ENCODE measurements at places on chromosomes 1 and 21.
A peak's percentile ranks its signal among the peaks of the same experiment; 100 is the strongest.

DNA sequence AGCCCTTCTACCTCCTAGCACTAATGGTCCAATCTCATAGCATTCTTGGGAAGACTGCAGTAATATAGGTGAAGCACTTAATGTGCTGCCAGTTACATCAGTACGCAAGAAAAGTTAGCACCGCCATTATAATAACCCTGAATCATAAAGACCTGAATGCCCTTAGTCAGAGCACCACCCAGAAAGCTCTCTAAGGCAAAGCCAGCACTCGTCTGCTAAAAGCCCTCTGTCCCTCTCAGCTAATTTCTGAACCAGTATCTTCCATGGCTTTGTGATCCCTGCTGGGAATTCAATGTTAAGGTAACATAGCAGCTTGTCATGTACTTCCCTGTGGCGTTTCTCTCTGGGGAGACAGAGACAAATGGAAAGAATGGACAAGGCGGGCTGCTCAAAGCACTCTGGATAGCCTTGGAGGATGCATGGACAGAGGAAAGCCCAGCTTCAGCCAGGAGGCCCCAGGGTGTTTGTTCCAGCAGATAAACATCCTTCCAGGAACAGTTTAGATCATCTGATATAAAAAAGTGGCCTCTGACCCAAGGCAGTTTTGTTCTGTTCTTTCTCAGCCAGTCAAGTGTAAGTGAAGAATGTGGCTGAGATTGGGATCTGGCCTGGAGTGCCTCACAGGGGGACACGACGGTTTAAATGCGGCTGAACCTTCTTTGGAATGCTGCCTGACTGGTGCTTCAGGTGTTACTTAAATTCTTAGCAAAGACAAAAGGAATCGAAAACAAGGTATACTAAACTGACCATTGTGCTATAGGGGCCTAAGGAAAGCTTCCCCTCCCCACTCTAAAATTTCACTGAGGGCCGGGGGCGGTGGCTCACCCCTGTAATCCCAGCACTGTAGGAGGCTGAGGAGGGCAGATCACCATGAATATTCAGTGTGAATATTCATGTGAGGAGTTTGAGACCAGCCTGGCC is 58.1 kb upstream of the VTCN1 start:
- no peak for DNase-seq

DNA sequence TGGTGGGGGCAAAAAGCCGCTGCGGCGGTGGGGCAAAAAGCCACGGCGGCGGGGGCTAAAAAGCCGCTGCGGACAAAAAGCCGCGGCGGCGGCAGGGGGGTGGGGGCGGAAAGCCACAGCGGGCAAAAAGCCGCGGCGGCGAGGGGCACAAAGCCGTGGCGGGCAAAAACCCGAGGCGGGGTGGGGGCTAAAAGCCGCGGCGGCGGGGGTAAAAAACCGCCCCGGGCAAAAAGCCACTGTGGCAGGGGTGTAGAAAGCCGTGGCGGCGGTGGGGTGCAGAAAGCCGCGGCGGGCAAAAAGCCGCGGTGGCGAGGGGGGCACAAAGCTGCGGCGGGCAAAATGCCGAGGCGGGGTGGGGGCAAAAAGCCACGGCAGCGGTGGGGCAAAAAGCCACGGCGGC is 3901.8 kb downstream of the SRGAP2C start:
- no peak for DNase-seq

DNA sequence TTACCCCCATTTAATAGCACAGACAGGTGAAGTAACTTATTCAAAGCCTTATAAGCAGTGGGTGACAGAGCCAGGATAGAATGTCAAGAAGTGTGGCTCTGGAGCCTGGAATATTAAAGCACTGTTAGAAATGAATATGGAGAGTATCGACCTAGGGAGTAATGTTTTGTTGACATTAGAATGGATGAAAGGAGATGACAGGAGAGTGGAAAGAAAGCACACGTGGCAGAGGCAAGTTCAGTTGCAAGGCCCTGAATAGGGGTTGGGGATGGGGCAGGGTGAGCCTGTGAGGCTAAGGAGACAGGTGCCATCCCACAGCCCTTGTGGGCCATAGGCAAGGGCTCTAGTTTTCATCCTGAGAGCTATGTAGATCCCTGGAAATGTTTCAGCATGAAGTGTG is 125.5 kb upstream of the PLXNA2 start:
- no peak for DNase-seq

DNA sequence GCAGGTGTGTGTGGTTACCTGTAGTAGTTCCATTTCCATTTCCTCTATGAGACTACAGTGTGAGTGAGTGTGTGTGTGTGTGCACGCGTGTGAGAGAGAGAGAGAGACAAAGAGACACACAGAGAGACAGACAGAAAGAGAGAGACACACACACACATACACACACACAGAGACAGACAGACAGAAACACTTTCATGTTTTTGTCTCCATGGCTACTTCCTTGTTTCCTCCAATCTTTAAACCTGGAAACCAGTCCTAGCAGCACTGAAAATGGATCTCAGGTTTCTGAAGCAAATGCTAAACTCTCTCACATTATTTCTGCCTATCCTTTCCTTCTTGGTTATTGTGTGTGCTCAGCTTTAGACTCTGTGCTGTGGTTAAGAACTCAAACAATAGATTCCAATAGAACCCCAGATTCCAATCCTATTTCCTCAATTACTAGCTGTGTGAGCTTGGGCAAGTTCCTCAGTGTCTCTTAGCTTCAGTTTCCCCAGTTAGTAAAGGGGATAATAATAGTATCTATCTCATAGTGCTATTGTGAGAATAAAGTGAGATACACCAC is 22.4 kb upstream of the ABCD3 start:
- no peak for DNase-seq

DNA sequence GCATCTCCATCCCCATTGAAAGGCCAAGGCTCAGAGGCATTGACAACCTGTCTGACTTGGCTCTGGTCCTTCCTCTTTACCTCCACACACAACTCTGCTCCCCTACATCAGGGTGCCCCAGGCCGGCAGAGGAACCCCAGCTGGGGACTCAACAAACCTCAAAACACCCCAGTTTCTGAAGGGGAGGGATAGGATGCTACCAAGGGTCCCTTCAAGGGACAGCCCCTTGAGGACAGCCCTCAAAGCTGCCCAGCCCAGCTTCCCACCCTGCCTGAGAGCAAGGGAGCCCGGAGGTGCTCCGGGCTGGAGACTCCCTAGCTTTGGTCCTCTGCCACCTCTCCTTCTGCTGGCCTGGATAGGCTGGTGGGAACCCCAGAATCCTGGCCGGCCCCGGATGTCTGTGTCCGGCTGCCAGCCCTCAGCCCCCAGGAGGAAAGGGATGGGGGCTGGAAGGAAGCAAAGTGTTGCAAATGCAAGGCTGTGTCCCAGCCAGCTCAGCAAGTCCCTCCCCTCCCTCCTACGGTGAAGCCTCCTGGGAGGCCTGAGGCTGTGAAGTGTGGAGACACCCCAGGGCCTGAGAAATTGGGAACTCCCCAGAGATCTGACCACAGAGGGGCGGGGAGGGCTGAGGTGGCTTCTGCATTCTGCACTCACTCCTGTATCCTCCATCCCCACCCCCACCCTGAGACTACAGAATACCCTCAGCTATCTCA is 1.1 kb upstream of the MARCKSL1 start:
- peak; percentile 61 for DNase-seq

GRCh38 chr1:8281843-8282509 is 35.9 kb upstream of the SLC45A1 start:
- no peak for DNase-seq

All from left colon (tissue), 2 donors.